Frontal cortex (tissue), 4 donors: ENCODE measurements at places on chromosomes 3 and 15.

DNA sequence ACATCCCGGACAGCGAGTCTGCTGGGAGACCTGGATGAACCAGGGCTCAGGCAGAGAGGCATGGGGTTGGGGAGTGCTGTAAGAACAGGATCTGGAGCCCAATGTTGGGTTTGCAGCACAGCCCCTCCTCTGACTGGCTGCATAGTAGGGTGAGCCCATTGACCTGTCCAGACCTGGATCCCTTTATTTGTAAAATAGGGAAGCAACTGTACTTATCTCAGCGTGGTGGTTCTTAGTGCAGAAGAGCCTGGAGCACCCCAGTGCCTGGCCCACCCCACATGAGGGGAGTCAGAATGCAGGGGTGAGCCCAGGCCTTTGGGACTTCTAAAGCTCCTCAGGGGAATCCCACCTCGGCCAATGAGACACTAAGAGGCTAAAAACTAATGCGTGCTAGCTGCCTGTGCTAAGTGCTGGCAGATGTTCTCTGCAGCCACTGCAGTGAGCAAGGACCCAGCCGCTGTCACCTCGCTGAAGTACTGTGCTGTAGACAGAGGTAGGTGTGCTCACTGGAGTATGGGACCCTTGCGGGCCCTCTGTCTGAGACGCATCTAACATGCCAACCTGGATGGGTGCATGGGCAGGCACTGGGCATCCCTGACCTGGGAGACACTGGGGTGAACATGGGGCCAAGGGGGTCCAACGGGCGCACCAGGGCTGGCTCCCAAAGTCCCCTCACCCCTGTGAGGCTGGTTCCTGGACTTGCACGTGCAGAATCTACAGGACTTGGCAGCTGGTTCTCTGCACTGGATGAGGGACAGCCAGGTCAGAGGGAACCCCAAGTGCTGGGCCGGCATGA, 95.6 kb downstream of the ATP10A start:
- no peak for DNase-seq

- DNase-seq, result no peak
Observed at GRCh38 chr15:60047701-60048100, 43.6 kb downstream of the FOXB1 start.

DNA sequence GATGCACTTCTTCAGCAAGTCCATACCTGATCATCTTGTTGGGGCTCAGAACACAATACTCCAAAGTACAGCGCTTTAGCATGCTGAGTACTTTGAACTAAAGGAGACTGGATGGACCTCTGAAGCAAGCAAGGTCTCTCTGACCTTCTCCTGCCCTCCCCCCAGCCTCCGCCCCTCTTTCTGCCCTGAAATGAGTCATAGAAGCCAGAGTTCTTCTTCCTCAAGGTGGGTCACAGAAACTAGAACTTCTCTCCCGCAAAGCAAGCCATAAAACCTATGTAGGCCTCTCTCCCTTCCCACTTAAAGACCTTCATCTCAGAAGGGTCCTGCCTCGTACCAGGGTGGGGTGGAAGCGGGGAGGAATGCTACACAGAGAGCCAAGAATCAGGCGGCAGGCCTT, 230.5 kb upstream of the PROK2 start:
- no peak for DNase-seq

- no peak for DNase-seq
Observed at GRCh38 chr3:12476238-12476897, 7.9 kb upstream of the TSEN2 start.

- no peak for DNase-seq
Observed at GRCh38 chr3:124814620-124815421, 72.3 kb downstream of the ITGB5 start.

DNA sequence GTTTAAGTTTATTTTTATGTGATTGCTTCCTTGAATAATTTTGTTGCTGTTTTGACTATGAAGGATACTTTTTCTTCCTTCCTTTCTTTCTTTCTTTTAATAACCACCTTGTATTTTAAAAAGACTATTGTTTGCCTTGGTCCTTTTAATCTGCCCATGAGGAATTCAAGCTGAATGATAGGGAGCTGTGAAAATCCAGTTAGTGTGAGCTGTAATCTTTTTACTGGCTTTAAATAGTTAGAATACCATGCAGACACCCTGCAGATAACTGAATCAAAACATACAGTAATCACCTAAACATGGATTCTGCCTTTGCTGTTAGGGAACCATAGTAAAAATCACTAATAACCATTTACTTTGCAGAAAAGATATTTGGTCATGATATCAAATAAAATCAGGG, 110.7 kb downstream of the RSRC1 start:
- no peak for DNase-seq

DNA sequence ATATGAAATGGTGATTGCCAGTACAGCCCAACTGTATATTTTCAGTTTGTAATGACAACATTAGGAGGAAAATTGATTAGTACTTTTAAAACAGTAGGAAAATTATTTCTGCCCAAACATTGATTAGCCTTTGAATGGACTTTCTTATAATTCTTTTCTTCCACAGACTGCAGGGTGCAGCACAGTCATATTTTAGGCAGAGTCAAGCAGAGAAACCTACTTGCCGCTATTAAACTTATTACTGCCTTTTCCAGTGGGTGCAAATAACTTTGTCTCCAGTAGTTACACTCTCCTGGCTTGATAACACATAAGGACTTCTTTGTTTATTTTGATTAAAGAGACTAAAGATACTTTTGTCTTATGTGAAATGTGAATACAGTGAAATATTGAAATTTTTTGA, 85.4 kb downstream of the PPM1L start:
- no peak for DNase-seq

- no peak for DNase-seq
Observed at GRCh38 chr3:175590745-175591144, 731.6 kb downstream of the NAALADL2 start.

DNA sequence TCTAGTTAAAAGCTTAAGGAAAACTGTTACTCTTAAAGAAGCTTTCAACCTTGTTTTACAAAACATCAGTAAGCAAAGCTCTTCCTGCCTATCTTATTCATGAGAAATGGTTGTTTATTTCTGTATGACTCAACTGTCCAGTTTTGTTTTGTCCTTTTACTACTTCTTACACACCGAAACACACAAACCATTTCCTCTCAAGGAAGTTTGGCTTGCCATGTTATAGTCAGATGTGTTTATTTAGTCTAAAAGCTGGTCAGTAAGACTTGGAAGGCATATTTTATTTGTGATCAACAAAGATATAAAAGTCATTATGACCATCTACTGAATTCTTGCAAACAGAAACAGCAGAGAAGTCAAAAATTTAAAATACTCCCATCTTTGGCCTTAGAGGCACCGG, 53.2 kb upstream of the RBSN start:
- DNase-seq, result no peak

- no peak for DNase-seq
Observed at GRCh38 chr3:16374047-16374934, 109.3 kb downstream of the OXNAD1 start.

DNA sequence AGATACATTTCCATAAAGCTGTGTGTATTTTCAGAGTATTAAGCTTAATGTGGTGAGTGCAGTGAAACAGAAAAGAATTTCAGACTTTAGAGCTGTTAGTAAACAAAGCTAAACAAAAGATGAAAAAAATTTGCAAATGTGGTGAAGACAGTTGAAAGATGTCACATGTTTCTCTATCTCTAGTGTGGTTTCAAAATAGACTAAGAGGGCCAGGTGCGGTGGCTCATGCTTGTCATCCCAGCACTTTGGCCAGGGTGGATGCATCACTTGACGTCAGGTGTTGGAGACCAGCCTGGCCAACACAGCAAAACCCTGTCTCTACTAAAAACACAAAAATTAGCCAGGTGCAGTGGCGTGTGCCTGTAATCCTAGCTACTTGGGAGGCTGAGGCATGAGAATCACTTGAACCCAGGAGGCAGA, 466.0 kb upstream of the NR2F2 start:
- DNase-seq, result no peak

DNA sequence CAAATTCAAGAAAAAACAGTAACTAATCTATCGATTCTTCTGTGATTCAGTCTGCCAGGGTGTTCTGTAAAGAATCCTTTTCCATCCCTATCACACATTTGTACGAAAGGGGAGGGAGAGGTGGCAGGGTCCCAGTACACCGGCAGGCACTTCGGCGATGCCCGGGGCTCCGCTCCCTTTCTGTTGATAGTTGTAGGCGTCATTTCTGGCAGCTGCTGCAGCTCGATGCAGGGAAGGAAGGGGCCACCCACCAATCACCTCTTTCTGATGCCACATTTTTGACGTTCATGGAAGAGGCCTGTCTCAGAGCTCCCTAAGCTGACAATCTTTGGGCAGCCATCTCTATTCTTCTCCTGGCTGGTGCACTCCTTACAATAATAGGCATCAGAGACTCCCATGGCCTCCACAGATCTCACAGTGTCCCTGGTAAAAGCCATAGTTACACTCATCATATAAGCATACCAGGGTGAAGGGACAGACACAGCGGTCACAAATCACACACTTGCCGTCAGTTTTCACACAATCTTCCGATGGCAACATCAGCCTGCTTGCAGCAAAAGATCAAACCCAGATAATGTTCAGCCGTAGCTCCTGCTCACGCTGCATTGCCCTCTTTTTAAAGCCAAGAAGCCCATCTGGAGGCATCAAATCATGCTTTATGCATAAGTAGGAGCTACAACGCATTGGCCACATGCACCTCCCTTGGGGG, 60.8 kb upstream of the ZBTB38 start:
- DNase-seq, result no peak

- no peak for DNase-seq
Observed at GRCh38 chr15:42741710-42742109, 4.8 kb upstream of the CDAN1 start.

DNA sequence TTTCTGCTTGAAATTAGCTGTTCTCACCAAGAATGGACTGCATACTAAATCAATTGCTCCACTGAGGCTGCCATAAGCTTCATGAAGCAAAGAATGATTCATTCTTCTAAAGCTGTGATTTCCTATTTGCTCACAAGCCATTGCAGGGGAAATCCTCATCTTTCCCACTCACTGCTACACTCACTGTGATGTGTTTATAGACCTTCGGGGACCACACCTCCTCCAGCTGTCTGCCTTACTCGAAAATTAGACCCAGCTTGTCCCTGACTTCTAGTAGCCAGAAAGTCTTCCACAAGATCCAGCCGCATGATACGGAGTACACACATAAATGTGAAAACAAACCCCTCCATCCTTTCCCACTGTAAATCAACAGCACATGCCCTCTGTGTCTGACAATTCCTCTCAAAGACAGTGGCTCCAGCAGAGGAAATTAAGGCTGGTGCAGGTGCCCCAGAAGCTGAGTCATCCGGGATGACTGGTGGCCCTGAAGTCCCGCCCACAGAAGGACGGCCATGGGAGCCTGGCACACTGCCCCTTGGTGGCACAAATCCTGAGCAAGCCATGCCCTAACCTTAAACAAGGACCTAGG, 172.0 kb downstream of the STT3B start:
- peak; percentile 26 for DNase-seq

DNA sequence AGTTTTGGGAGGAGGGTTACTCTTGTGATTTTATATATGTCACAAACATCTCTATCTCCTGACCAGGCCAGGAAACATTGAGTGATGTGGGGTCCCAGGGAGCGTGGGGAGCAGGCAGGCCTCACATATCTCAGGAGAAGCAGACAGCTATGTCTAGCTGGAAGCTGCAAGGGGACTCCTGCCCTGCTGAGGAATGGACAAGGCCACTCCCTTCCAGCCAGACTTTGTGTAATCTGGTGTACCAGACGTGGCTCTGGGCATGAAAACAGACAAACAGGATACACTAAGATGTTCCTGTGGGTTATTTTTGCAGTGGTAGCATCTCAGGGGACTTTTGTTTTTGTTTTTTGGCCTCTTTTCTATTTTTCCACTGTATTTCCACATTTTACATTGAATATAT, 23.2 kb downstream of the CYP8B1 start:
- no peak for DNase-seq

- no peak for DNase-seq
Observed at GRCh38 chr3:116140100-116140689, 305.1 kb downstream of the LSAMP start.

GRCh38 chr15:70494517-70494851, 268.9 kb downstream of the UACA start:
- DNase-seq, result no peak

- no peak for DNase-seq
Observed at GRCh38 chr3:22846566-22846965, 356.6 kb upstream of the UBE2E2 start.
